ENCODE measurements at places on chromosomes 5 and 9.
A peak's percentile ranks its signal among the peaks of the same experiment; 100 is the strongest.

GRCh38 chr5:151106043-151106442, 25.2 kb upstream of the TNIP1 start:
- no peak for DNase-seq

DNA sequence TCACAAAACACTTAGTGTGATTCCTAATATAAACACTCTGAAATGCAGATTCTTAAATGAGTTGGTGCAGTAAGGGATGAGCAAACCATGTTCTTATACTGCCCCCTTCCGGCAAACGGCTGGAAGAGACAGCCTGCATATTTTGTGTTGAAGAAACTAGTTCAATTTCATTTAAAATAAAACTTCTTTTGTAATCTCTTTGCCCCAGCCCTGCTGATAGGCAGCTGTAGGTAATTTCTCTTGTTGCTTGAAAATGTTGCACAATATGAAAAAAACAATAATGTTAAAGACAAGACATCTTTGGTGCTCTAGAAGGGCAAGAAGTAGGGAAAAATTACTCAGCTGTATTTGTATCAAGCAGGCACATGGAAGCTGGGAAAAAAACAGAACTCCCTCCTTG, 89.7 kb upstream of the CCNG1 start:
- peak; percentile 73 for DNase-seq

DNA sequence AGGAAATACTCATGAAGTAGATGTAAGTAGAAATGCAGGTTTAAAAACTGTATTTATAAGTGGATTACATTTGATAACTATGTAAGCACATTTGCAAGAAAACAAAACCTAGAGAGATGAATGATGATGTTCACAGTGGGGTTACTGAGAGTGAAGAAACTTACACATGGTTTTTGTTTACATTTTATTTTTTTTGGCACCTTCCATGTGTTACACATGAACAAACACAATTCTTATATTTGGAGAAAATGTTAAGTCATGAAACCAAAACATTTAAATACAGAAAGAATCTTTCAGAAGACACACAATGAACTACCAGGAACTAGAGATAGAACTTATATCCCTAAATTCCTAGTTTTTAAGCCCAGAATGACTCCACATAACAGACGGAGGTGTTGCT, 51.5 kb upstream of the SPATA31E1 start:
- no peak for DNase-seq

- DNase-seq, result no peak
Observed at GRCh38 chr9:14881006-14881405, 29.2 kb downstream of the FREM1 start.

DNA sequence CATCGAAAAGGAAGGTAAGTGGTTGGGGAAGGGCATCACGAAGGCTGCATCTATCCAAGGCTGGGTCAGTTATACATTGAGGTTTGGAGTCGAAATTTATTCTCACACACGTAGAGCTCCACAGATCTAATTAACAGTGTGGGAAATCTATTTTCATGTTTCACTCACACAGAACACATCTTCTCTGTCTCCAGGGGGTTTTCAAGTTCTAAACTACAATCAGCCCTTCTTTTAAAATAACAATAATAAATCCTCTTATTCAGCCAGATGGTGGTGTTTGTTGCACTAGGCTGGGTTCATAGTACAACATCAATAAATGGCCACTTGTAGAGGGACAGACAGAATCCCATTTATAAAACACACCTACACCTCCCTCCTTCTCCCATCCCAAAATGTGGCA, 174.5 kb upstream of the KLF9 start:
- no peak for DNase-seq

DNA sequence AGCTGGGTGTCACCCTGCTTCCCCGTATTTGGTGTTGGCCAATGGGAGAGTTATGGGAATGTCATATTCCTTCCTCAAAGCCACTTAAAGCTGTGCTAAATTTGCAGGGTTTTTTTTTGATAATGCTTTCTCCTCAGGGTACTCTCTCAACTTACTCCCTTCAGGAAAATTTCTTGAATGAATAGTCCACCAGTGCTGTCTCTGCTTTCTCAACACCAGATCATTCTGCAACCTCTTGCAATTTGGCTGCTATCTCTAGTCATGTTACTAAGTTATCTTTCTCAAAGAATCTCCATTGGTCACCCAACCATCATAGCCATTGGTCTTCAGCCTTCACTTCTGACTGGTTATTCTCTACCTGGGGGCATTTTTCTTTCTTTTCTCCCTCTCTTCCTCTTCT, 13.4 kb upstream of the TNFAIP8 start:
- no peak for DNase-seq

- DNase-seq, result peak; percentile 35
Observed at GRCh38 chr9:21326526-21327139, 8.6 kb downstream of the KLHL9 start.

DNA sequence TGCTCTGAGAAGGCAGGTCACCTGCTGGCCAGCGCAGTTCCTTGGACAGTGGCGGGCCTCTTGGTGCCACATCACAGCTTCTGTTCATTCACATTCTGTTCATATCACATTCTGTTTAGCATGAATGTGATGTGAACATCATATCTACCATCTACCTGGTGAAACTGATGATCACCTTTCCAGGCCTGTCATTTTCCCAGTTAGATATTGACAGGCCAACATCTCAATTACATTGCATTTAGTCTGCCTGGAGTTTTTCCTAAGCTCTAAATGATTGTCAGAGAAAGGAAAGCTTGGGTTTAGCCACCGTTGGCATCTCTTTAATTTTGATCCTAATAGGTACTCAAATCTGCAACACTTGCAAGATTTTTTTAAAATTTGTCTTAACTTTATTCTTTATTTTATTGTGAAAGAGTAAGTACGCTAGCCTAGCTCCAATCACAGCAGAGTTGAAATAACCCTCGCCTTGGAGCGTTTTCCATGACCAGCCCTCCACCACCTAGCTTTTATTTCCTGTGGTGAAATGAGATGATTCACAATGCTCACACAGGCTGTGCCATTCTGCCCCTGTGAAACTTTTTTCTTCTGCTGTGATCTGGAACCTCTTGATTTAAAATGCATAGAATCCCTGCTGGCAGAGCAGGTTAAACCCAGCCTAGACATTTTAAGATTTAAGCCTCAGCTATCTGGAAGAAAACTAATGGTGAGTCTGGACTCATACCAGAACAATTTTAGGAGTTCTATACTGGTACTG, 225.0 kb downstream of the ESM1 start:
- DNase-seq, result no peak

- no peak for DNase-seq
Observed at GRCh38 chr5:112467485-112467884, 48.4 kb upstream of the EPB41L4A start.

DNA sequence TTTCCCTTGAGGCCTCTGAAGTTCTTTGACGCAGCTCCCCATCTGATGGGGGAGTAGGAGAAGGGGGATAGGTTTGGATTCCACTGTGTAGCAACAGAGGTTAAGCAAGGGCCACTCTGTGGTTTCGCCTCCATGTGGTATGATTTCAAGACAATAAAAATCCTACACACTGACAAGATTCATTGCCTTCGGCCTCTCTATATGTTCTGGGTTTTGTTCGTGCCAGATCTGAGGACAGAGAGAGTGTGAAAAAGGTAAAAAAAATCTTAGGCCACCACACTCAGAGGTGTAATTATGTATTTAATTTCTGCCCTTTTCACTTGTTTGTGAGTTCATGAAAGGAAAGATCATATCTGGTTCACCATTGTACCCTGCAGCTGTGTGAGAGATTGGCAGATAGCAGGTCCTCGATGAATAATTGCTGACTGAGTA, 715.2 kb upstream of the ZNF608 start:
- no peak for DNase-seq

- no peak for DNase-seq
Observed at GRCh38 chr9:132531195-132531594, 51.2 kb upstream of the BARHL1 start.

- peak; percentile 45 for DNase-seq
Observed at GRCh38 chr5:151115272-151115905, 34.6 kb upstream of the TNIP1 start.

DNA sequence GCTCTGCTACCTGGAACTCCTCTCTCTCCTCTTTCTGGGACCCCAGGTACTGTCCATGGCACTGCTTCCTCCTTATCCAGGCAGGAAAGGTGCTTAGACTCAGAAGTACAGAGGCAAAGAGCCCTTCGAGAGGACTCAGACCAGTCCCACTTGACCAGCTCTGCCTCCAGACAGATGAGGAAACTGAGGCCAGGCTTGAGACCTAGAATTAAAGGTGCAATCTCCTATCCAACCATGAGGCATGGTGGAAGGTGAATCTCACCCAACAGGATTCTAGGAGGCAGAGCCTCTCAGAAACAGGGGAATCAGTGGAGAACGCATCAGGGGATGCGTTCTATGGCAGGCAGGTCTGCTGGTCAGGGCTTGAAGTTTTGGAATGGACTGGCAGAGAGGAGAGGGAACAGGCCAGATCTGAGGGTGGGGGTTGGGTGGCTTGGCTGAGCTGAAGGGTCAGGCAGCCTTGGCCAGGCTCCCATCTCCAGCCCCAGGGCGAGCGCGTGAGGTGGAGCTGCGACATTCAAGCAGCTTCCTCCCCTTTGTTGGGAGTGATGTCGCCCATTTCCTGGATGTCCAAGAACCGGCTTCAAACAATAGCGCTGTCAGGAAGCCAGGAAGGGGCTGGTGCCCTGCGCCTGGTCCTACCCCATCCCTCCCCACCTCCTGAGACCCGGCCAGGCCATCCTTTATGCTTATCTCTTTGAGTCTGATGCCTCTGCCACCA, 26.2 kb downstream of the NDUFA8 start:
- no peak for DNase-seq

- no peak for DNase-seq
Observed at GRCh38 chr5:169299191-169299662, 1.7 kb downstream of the SLIT3 start.

- peak; percentile 24 for DNase-seq
Observed at GRCh38 chr5:94908889-94909480, 290.5 kb downstream of the SLF1 start.

DNA sequence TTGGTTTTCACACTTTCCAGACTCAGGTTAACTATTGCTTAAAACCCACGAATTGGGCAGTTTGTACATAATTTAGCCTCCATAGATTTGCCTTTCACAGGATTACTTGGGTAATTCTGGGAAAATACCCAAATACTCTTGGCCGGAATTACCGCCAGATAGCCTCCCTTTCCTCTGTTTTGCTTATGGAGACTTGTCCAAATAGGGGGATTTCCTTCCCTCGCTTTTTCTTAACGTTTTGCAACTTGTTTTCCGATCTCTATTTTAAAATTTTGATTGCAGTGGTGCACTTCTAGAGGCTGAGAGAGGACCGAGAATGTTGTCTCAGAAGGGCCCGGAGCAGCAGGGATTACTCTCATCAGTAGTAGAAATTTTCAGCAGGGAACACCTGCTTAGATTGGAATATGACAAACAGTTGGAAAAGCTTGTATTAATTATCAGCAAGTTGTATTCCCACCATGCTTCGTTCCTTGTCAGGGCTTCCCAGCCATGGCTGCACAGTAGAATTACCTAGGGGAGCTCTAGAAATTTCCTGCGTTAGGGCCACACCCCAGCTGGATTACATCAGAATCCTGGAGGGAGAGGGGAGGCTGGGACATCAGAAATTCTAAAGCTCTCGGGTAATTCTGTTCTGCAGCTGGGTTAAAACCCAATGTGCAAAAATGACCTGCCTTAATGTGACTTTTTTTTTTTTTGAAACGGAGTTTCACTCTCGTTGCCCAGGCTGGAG, 329.1 kb downstream of the SH3GL2 start:
- DNase-seq, result no peak

DNA sequence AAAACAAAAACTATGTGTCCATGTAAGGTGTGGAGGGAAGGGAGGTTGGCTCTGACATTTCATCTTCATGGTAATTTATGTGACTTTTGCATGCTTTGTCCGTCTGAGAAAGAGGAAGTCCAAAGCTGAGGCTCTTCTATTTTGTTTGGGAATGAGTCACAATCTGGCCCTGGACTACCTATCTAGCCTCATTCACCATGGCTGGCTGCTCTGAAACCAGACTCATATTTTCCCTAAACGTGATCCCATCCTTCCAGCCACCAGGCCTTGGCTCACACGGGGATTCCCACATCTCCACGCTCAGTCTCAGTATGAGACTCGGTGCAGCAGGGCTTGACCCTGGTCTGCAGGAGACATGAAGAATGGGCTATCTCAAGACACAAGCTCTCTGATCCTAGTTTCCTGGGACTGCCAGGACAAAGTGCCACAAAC, 672.8 kb downstream of the ACTL7B start:
- DNase-seq, result no peak

Measured in neuronal stem cell (in vitro differentiated cells).